ENCODE measurements at places on chromosomes 2 and 18.

DNA sequence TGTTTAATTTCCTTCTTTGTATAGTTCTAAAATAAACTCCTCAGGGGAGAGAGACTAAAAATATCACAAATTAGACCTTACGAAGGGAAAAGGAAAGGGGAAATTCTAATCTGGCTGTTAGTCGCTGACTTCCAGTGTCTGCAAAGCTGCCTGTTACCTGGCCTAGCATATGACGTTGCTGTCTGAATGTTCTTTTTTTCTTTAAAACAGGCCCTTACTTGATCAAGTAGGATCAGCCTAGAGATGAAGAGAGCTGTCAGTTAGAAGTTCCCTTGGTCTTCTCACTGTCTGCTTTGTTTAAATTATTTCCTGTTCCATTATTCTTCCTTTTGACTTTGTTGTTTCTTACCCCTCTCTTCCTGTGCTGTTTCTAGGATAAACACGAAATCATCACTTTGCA is 11.2 kb downstream of the NCK2 start:
- no peaks in the 10 kb centered on the region for H3K36me3 ChIP-seq
- DNase-seq: no peak
- H3K27me3 ChIP-seq: no peaks in the 10 kb centered on the region
- H3K4me1 ChIP-seq: no peaks in the 10 kb centered on the region
- no peak overlapping the region for H3K4me3 ChIP-seq

- peaks cover 3% of the 10 kb centered on the region for H3K4me1 ChIP-seq
- H3K27ac ChIP-seq: no peak overlapping the region
- no peak for DNase-seq
Observed at GRCh38 chr2:43136876-43137275, 89.5 kb downstream of the ZFP36L2 start.

DNA sequence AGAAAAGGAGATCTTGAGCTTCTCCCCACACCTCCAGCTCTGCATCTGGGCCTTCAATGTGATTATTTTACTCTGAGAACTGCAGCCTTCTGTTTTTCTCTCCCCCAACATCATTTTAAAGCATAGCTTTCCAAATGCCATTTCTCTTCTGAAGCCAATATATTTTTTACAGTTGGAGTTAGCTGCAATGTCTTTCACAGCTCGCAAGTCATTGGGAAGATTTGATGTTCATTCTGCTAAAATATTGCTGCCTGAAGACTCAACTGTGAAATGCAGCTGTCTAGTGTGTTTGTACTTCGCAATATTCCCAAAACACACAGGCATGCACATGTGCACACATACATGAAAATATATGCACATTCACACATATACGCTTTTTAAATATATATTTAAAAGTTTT is 295.3 kb downstream of the LRRTM1 start:
- no peak overlapping the region for H3K4me3 ChIP-seq
- DNase-seq: no peak
- H3K27ac ChIP-seq: no peak overlapping the region
- H3K36me3 ChIP-seq: no peaks in the 10 kb centered on the region

DNA sequence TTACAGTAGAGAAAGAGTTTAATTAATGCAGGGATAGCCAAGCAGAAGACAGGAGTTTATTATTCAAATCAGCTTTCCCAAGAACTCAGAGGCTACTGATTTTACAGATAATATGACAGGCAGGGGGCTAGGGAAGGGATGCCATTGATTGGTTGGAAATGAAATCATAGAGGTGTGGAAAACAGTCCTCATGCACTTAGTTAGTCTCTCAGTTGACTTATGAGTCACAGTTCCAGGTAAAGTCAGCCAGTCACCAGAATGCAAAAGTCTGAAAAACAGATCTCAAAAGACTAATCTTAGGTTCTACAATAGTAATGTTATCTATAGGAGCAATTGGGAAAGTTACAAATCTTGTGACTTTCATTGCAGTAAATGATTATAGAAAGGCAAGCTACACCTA is 676.4 kb upstream of the CHAC2 start:
- H3K36me3 ChIP-seq: no peaks in the 10 kb centered on the region
- no peaks in the 10 kb centered on the region for H3K27me3 ChIP-seq
- no peak overlapping the region for H3K27ac ChIP-seq
- H3K4me3 ChIP-seq: no peak overlapping the region
- DNase-seq: no peak

DNA sequence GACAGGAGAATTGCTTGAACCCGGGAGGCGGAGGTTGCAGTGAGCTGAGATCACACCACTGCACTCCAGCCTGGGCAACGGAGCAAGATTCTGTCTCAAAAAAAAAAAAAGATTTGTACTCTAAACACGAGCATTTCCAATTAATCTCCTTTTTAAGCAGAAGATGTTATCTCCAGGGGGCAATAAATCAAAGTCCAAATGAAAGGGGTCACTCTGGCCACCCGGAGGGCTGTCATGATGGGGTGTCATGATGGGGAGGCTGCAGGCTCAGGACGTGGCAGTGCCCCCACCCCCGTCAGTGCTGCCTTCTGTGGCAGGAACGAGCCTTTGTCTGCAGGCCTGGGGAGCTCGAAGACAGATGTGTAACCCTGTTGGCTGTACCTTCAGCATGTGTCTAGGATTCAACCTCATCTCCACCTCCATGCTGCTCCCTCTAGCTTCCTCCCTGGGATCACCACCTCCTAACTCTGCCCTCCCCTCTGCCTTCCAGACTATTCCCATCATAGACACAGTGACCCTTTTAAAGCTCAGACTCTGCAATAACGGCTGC is 76.9 kb upstream of the YWHAQ start:
- no peak overlapping the region for H3K4me3 ChIP-seq
- DNase-seq: no peak
- no peaks in the 10 kb centered on the region for H3K27me3 ChIP-seq

GRCh38 chr2:67399144-67399543 is 2.0 kb downstream of the ETAA1 start:
- no peaks in the 10 kb centered on the region for H3K27me3 ChIP-seq
- H3K36me3 ChIP-seq: no peaks in the 10 kb centered on the region
- H3K4me1 ChIP-seq: no peaks in the 10 kb centered on the region
- H3K4me3 ChIP-seq: no peak overlapping the region
- no peak for DNase-seq
- no peak overlapping the region for H3K27ac ChIP-seq

GRCh38 chr2:227115761-227116160 is 48.2 kb downstream of the COL4A4 start:
- H3K4me3 ChIP-seq: no peak overlapping the region
- H3K27me3 ChIP-seq: no peaks in the 10 kb centered on the region
- no peaks in the 10 kb centered on the region for H3K36me3 ChIP-seq
- H3K27ac ChIP-seq: no peak overlapping the region

- no peak for DNase-seq
- H3K4me1 ChIP-seq: no peaks in the 10 kb centered on the region
- H3K4me3 ChIP-seq: no peak overlapping the region
- no peaks in the 10 kb centered on the region for H3K36me3 ChIP-seq
- H3K27ac ChIP-seq: no peak overlapping the region
- no peaks in the 10 kb centered on the region for H3K27me3 ChIP-seq
Observed at GRCh38 chr2:24825883-24826772, 32.9 kb downstream of the CENPO start.

GRCh38 chr2:237669283-237669627 is 41.9 kb downstream of the LRRFIP1 start:
- H3K4me3 ChIP-seq: no peak overlapping the region
- DNase-seq: no peak
- H3K27ac ChIP-seq: peak overlapping the region; percentile 11
- H3K27me3 ChIP-seq: no peaks in the 10 kb centered on the region
- peaks cover 7% of the 10 kb centered on the region for H3K4me1 ChIP-seq

DNA sequence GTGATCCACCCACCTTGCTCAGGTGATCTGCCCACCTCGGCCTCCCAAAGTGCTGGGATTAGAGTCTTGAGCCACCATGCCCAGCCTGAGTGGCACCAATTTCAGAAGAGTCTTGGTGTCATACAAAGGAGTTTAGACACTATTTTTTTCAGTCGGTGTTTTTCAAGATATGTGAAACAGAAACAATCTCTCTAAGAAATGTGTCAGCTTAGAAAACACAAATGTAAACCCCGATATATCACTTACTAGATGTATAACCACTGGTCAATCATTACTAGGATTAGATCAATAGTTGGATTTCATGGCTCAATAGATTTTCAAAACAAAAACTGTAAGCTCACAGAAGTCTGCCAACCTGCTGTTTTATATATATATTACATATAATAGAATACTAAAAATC is 67.2 kb upstream of the FRZB start:
- H3K36me3 ChIP-seq: no peaks in the 10 kb centered on the region
- H3K27me3 ChIP-seq: no peaks in the 10 kb centered on the region
- no peak overlapping the region for H3K27ac ChIP-seq

GRCh38 chr2:223797811-223798721 is 39.3 kb downstream of the AP1S3 start:
- no peak overlapping the region for H3K4me3 ChIP-seq
- H3K36me3 ChIP-seq: no peaks in the 10 kb centered on the region
- DNase-seq: no peak
- H3K27ac ChIP-seq: no peak overlapping the region
- no peaks in the 10 kb centered on the region for H3K4me1 ChIP-seq
- H3K27me3 ChIP-seq: no peaks in the 10 kb centered on the region

DNA sequence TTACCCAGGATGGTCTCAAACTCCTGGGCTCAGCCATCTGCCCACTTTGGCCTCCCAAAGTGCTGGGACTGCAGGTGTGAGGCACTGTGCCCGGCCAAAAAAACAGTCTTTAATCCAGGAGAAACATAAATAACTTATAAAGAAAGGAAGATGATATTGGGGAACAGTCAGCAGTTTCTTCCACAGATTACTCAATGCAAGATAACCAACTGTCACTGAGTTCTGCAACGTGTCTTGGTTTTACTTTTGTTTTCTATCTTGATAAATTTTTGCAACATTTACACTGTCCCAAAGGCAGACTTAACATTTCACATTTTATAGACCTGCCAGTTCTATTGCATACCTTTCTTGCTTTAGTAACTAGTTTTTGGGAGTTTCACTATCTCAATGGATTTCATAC is 71.1 kb downstream of the ANKRD44 start:
- no peak overlapping the region for H3K4me3 ChIP-seq
- H3K4me1 ChIP-seq: no peaks in the 10 kb centered on the region
- no peaks in the 10 kb centered on the region for H3K27me3 ChIP-seq
- no peak for DNase-seq
- no peaks in the 10 kb centered on the region for H3K36me3 ChIP-seq

- H3K27ac ChIP-seq: no peak overlapping the region
- H3K27me3 ChIP-seq: no peaks in the 10 kb centered on the region
- no peaks in the 10 kb centered on the region for H3K4me1 ChIP-seq
- no peaks in the 10 kb centered on the region for H3K36me3 ChIP-seq
Observed at GRCh38 chr2:155266583-155266982, 568.1 kb downstream of the KCNJ3 start.

DNA sequence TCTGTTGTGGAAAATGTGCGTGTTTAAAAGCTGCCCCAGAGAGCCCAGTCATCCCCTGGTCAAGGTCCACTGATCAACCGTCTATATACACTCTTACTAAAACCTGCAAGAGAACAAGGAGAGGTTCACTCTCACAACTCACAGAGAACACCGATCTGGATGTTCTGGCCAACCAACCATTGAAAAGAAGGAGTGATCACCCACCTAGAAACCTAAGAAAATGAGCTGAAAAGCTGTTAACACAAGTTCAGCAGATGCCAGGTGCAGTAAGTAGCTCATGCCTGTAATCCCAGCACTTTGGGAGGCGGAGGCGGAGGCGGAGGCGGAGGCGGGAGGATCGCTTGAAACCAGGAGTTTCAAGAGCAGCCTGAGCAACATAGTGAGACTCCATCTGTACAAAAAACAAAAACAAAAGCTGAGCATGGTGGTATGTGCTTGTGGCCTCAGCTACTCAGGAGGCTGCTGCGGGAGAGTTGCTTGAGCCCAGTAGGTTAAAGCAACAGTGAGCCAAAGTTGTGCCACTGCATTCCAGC is 14.5 kb downstream of the ATG16L1 start:
- H3K4me3 ChIP-seq: no peak overlapping the region
- no peaks in the 10 kb centered on the region for H3K27me3 ChIP-seq
- DNase-seq: no peak
- no peak overlapping the region for H3K27ac ChIP-seq
- no peaks in the 10 kb centered on the region for H3K4me1 ChIP-seq
- H3K36me3 ChIP-seq: peaks cover 3% of the 10 kb centered on the region

- H3K27me3 ChIP-seq: no peaks in the 10 kb centered on the region
- no peak for DNase-seq
- no peak overlapping the region for H3K27ac ChIP-seq
Observed at GRCh38 chr18:60929966-60930365, 403.3 kb upstream of the CDH20 start.

DNA sequence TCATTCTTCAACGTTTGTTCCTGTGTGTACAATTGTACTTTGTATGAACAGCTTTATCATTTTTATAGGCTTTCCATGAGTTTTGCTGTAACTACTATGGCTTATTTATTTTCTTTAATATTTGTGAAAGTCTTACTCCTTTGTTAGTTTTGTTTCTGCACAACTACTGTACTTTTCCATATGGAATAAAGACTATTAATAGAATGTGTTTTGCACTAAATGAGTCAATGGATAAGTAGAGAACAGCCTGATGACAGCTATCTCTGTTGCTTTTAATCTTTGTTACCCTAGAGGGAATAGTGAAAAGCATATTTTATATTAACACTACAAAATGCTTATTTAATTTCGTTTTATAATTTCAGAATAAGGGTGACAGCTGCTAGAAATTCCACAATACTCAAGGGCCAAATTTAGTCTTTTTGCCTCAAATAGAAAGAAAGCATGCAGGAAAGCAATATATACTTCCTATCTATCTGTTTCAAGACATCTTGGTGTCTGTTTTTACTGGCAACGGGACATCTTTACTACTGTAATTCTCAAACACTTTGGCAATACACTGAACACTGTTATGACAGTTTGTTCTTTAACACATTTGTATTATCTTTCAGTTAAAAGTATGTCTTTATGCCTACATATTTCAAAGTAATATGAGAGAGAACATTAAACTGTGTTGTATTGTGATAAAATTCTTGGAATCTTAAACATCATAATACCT is 53.9 kb downstream of the WDSUB1 start:
- H3K36me3 ChIP-seq: peaks cover 14% of the 10 kb centered on the region
- H3K4me3 ChIP-seq: no peak overlapping the region
- no peak for DNase-seq
- no peaks in the 10 kb centered on the region for H3K27me3 ChIP-seq

- no peak overlapping the region for H3K4me3 ChIP-seq
- H3K27me3 ChIP-seq: no peaks in the 10 kb centered on the region
- H3K27ac ChIP-seq: no peak overlapping the region
- H3K36me3 ChIP-seq: no peaks in the 10 kb centered on the region
Observed at GRCh38 chr2:16327326-16327725, 338.3 kb downstream of the CYRIA start.

DNA sequence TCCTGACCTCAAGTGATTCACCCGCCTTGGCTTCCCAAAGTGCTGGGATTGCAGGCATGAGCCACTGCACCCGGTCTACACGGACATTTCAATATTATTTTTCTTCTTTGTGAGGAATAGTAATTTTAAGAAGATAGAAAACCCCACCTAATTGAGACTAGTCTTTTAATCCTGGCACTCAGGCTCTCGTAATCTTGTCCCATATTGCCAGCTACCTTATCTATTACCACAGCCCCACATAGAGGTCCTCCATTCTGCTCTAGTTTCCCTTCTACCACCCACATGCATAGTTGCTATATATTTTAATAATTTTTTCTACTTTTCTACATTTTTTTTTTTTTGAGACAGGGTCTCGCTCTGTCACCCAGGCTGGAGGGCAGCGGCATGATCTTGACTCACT is 9.5 kb upstream of the USP14 start:
- H3K27me3 ChIP-seq: no peaks in the 10 kb centered on the region
- no peak overlapping the region for H3K4me3 ChIP-seq

GRCh38 chr2:198177040-198177439 is 372.6 kb downstream of the PLCL1 start:
- H3K4me1 ChIP-seq: no peaks in the 10 kb centered on the region
- no peaks in the 10 kb centered on the region for H3K27me3 ChIP-seq
- H3K27ac ChIP-seq: no peak overlapping the region
- no peak for DNase-seq
- H3K36me3 ChIP-seq: no peaks in the 10 kb centered on the region
- no peak overlapping the region for H3K4me3 ChIP-seq
